ENCODE measurements at places on chromosomes 6 and 20. TPM values are rescaled to one million over a fixed set of nuclear protein-coding genes. Genes with fewer than 3 reads are reported as not detected.

DNA sequence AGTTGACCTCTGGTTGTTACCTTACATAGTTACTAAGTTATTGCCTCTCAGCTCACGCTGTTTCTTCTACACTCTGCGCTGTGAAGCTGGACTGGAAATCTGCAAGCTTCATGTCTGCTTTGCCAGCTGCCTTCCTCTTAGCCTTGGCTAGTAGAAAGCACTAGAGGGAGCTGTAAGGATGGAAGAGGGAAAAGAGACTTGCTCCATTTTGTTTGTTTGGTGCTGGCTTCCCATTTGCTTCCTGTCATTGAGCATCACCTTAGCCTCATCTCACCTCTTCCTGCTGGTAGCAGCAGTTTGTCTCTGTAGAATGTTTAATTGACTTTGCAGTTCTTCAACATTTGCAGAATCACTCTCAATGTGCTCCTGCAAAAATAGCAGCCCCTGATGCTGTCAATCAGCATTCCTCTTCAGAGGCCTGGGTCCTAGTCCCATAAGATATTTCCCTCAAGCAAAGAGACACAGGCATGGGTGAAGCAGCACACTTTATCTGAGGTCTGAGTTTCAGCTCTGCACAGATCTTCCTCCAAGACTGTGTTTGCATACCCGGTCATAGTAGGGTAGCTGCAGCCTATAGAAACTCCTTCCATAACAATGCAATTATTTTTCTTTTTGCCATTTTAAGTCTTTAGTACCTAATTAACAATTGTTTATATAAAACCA is 302.2 kb upstream of the EPHA7 start:
- H3K4me3 ChIP-seq = no peak overlapping the region
- H3K27ac ChIP-seq = no peak overlapping the region
- DNase-seq = no peak

DNA sequence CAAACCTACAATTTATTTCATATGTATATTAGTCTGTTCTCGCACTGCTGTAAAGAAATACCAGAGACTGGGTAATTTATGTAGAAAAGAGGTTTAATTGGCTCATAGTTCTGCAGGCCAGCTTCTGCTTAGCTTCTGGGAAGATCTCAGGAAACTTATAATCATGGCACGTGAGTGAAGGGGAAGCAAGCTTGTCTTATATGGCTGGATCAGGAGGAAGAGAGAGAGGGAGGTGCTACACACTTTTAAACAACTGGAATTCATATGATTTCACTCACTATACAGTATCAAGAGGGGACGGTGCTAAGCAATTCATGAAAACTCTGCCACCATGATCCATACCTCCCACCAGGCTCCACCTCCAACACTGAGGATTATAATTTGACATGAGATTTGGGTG is 29.9 kb downstream of the PHACTR2 start:
- no peak for DNase-seq
- H3K4me3 ChIP-seq = no peak overlapping the region
- H3K27ac ChIP-seq = no peak overlapping the region
- peaks cover 30% of the 10 kb centered on the region for H3K4me1 ChIP-seq
- no peaks in the 10 kb centered on the region for H3K27me3 ChIP-seq

DNA sequence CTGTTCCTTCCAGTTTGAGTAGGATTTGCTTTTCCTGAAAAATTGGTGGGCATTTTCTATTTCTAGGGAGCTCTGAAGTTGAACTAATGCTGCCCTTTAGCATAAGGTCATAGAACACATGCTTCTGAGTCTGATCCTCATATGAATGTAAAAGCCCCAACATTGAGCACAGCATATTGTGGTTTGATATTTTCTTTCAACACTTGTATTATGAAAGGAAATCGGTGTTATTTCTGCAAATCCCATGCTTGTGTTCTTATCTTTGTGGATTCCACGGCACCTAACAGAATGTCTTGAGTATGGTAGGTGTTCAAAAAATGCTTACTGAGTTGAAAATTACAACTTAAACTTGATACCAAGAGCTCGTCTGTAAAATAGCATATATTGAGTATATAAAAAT is 85.8 kb downstream of the TRMT11 start:
- no peak overlapping the region for H3K4me3 ChIP-seq
- no peaks in the 10 kb centered on the region for H3K36me3 ChIP-seq
- no peak overlapping the region for H3K27ac ChIP-seq
- no peaks in the 10 kb centered on the region for H3K4me1 ChIP-seq

- no peaks in the 10 kb centered on the region for H3K4me1 ChIP-seq
- no peak overlapping the region for H3K4me3 ChIP-seq
- no peaks in the 10 kb centered on the region for H3K36me3 ChIP-seq
- no peak overlapping the region for H3K27ac ChIP-seq
- no peaks in the 10 kb centered on the region for H3K27me3 ChIP-seq
Measured at GRCh38 chr6:130229645-130230044, 6.9 kb upstream of the SAMD3 start.

GRCh38 chr20:21395051-21395665 is 2.2 kb downstream of the NKX2-4 start:
- H3K36me3 ChIP-seq = peaks cover 9% of the 10 kb centered on the region
- peaks cover 3% of the 10 kb centered on the region for H3K4me1 ChIP-seq
- no peak overlapping the region for H3K27ac ChIP-seq
- H3K4me3 ChIP-seq = no peak overlapping the region

GRCh38 chr20:51511861-51512619 is 30.5 kb downstream of the NFATC2 start:
- no peaks in the 10 kb centered on the region for H3K4me1 ChIP-seq
- H3K4me3 ChIP-seq = no peak overlapping the region
- no peaks in the 10 kb centered on the region for H3K27me3 ChIP-seq
- DNase-seq = no peak

DNA sequence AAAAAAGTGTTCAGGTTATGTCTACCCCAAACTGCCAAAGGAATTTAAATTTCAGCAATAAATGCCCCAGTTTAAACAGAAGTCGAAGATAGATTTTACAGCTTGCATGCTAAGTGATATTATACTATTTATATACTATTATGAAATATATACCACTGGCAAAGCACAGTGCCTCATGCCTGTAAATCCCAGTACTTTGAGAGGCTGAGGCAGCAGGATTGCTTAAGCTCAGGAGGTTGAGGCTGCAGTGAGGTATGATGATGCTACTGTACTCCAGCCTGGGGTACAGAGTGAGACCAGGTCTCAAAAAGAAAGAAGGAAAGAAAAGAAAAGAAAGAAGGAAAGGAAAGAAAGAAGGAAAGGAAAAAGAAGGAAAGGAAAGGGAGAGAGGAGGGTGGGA is 102.1 kb downstream of the MTFR2 start:
- no peak overlapping the region for H3K27ac ChIP-seq
- no peak for DNase-seq
- no peaks in the 10 kb centered on the region for H3K36me3 ChIP-seq
- H3K4me3 ChIP-seq = no peak overlapping the region

DNA sequence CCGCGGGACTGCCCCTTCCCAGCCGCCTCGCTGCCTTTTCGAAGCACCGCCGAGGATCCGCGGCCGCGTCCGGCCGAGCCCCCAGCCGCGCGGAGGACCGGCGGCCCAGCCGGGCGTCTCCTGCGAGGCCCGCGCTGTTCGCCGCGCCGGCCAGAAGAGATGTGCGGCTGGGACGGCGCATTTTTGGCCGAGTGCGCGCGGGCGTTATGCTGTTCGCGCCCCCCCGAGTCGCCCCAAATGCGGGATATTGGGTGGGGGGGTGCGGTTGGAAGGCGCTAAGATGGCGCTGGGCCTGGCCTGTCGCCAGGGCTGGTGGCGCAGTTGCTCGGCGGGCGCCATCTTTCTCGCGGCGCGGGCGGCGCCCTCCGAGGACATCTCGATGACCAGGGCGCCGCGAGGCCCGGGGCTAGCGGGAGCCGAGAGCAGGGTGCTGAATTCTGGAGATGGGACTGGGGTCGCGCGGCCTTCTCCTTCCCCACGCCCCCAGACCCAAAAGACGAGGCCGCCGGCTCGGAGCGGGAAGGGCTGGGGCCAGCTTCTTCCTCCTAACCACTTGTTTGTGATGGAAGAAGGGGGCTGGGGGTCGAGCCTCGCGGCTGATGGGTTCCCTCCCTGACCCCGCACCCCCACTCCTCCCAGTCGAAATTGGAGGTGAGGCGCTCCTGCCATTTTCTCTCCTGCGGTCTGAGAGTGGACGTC is 1.5 kb downstream of the BICRAL start:
- H3K27ac ChIP-seq = peak overlapping the region; percentile 100
- peak; percentile 91 for DNase-seq
- H3K27me3 ChIP-seq = no peaks in the 10 kb centered on the region

- no peak overlapping the region for H3K27ac ChIP-seq
- no peak overlapping the region for H3K4me3 ChIP-seq
- no peak for DNase-seq
Measured at GRCh38 chr6:99458319-99458718, 33.2 kb upstream of the PNISR start.

DNA sequence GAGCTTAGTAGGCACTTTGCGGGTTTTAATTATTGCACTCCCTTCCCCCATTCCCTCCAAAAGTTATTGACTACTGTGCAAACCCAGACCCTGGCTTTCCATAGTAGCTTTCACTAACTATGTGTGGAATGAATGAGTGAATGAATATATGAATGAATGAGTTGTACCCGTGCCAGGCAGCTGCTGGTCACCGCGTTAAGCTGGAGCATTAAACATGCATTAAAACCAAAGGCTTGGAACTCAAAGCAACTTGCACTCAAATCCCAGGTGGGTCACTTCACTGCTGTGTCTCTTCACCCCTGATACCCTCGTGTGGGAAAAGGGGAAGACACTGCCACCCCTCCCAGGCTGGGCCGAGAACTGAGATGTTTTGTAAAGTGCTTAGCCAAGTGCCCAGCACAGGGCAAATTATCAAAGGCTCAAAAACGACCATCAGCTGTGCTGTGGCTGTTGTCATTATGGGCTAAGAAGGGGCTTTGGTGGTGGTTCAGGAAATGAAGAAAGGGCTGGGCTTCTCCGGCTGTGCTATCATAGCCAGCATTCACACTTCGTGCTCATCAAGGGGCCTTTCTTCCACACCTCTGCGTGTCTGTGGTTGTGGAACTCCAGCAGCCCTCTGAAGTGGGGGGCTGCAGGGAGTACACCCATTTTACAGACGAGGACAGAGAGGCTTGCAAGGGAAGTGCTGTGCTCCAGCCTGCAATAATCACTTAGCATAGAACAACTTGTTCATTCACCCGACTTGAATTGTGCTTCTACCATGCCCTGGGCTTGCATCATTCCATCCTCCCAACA is 60.2 kb upstream of the STX16 start:
- H3K4me1 ChIP-seq = no peaks in the 10 kb centered on the region
- H3K27ac ChIP-seq = no peak overlapping the region
- H3K4me3 ChIP-seq = no peak overlapping the region
- H3K36me3 ChIP-seq = no peaks in the 10 kb centered on the region
- DNase-seq = no peak

GRCh38 chr6:34638834-34639736 is 57.5 kb downstream of the ILRUN start:
- H3K4me1 ChIP-seq = no peaks in the 10 kb centered on the region
- DNase-seq = no peak
- H3K27ac ChIP-seq = no peak overlapping the region
- peaks cover 16% of the 10 kb centered on the region for H3K36me3 ChIP-seq
- H3K27me3 ChIP-seq = no peaks in the 10 kb centered on the region

Gene PHACTR1
- 53.3 TPM for total RNA-seq

Gene PGBD1
- total RNA-seq = 3.8 TPM

Gene SUMO4
- total RNA-seq = 2.7 TPM

Gene TFAP2A
- total RNA-seq = 0.97 TPM

Gene NRN1
- total RNA-seq = 6.5 TPM

Data from left lung (tissue), 14 donors.